ENCODE measurements at places on chromosomes 5 and 9.
A peak's percentile ranks its signal among the peaks of the same experiment; 100 is the strongest.

DNA sequence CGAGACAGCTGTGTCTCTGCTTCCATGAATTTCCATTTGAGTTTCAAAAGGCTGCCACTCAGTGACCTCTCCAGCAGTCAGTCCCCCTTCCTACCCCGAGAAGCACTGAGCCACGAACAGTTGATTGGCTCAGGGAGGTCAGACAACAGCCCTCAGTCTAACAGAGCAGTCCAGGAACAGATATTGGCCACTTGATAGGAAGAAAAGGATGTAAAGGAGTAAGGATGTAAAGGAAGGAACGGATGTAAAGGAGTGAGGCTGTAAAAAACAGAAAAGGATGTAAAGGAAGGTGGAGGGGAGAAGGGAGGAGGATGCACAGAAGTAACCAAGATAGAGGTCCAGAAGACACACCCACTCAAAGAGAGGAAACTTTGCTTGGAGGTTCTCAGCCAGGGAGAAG is 3.2 kb upstream of the NR4A3 start:
- H3K4me1 ChIP-seq = peaks cover 36% of the 10 kb centered on the region
- H3K27ac ChIP-seq = peak overlapping the region; percentile 98
- H3K36me3 ChIP-seq = no peaks in the 10 kb centered on the region
- H3K4me3 ChIP-seq = peak overlapping the region; percentile 88
- no peak for DNase-seq

DNA sequence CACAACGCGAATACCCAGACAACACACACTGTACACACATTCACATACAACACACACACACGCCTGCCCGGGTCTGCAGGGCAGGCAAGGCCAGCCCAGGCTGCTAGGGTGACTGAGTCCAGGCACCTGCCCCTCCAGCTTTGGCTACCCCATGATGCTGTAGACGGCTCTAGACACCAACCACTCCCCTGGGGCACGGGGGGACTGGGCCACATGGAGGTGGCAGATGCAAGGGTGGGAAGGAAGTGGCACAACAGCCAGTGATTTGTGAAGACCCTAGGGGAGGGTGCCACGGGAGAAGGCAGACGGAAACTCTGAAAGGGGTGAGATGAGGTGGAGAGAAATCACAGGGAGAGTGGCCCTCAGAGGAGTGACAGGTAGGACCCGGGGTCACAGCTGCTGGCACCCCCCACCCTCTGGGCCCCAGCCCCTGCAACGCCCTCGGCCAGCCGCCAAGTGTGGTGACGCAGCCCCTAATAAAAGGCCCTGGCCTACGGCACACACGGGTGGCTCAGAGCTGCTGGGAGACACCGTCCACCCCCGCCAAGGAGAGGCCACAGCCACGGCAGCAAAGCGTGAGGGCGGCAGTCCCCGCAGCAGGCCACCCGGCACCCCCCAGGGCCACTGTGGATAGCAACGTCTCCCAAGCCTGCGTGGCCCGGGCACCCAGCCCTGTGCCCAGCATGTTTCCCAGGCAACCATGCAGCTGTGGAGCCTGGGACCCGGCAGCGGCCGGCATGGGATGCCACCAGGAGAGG is 6.6 kb upstream of the CCDC187 start:
- DNase-seq = no peak
- no peak overlapping the region for H3K4me3 ChIP-seq
- no peaks in the 10 kb centered on the region for H3K36me3 ChIP-seq
- no peak overlapping the region for H3K27ac ChIP-seq

GRCh38 chr5:150224483-150225027 is 34.7 kb downstream of the SLC6A7 start:
- H3K27me3 ChIP-seq = no peaks in the 10 kb centered on the region
- no peak overlapping the region for H3K27ac ChIP-seq
- no peak for DNase-seq
- no peaks in the 10 kb centered on the region for H3K4me1 ChIP-seq
- no peaks in the 10 kb centered on the region for H3K36me3 ChIP-seq

DNA sequence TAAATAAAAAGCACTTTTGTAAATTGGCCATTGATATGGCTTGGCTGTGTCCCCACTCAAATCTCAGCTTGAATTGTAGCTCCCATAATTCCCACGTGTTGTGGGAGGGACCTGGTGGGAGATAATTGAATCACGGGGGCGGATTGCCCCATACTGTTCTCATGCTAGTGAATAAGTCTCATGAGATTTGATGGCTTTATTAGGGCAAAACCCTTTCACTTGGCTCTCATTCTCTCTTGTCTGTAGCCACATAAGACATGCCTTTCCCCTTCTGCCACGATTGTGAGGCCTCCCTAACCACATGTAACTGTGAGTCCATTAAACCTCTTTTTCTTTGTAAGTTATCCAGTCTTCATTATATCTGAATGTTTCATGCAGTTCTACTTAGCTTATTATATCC is 153.2 kb downstream of the TARS1 start:
- H3K4me3 ChIP-seq = no peak overlapping the region
- no peak overlapping the region for H3K27ac ChIP-seq
- no peaks in the 10 kb centered on the region for H3K4me1 ChIP-seq
- H3K27me3 ChIP-seq = no peaks in the 10 kb centered on the region
- DNase-seq = no peak

GRCh38 chr5:145347026-145347616 is 488.0 kb downstream of the PRELID2 start:
- no peaks in the 10 kb centered on the region for H3K4me1 ChIP-seq
- no peaks in the 10 kb centered on the region for H3K36me3 ChIP-seq
- H3K27me3 ChIP-seq = no peaks in the 10 kb centered on the region
- DNase-seq = no peak
- H3K4me3 ChIP-seq = no peak overlapping the region
- no peak overlapping the region for H3K27ac ChIP-seq

DNA sequence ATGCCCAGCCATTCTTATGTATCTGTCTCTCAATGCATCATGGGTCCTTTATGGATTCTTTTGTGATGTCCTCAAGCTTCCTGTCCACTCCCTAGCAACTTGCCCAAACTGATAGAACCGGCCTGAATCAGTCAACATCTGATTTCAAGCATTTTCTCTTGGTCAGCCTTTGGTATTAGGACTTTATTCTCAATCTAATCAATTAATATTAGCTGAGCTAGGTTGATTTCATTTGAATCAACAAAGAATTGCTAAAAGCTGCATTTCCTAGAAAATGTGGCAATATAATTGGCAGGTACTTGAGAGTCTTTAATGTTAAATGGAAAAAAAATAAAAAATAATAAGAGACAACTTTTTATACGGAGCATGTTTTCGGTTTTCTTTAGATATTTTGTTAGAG is 121.8 kb downstream of the GHR start:
- no peaks in the 10 kb centered on the region for H3K36me3 ChIP-seq
- no peak for DNase-seq
- no peak overlapping the region for H3K4me3 ChIP-seq
- no peak overlapping the region for H3K27ac ChIP-seq

GRCh38 chr9:114417511-114417910 is 29.7 kb upstream of the AKNA start:
- DNase-seq = no peak
- no peak overlapping the region for H3K27ac ChIP-seq
- H3K4me1 ChIP-seq = no peaks in the 10 kb centered on the region
- no peaks in the 10 kb centered on the region for H3K36me3 ChIP-seq
- H3K27me3 ChIP-seq = no peaks in the 10 kb centered on the region
- no peak overlapping the region for H3K4me3 ChIP-seq

DNA sequence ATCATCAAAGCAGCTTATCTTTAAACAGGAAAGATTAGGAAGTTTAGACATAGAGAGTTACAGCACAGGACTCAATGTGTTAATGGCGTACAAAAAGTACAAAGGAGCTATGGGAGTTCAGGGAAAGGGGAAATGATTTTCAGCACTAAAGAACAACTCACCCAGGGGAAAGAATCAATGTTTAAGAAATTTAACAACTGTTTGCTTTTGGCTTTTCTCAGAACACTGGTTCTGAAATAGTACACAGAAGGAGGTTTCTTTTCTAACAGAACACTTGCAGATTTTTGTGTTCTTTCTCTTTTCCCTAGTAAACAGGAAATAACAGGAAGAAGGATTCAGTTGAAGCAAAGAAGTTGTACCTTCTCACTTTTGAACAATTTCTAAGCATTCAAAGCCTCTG is 71.3 kb upstream of the GHR start:
- H3K36me3 ChIP-seq = no peaks in the 10 kb centered on the region
- no peak for DNase-seq
- no peaks in the 10 kb centered on the region for H3K27me3 ChIP-seq
- no peak overlapping the region for H3K27ac ChIP-seq

GRCh38 chr9:81826517-81826906 is 101.7 kb upstream of the SPATA31D4 start:
- DNase-seq = peak; percentile 76
- no peak overlapping the region for H3K27ac ChIP-seq
- H3K36me3 ChIP-seq = no peaks in the 10 kb centered on the region
- H3K4me1 ChIP-seq = no peaks in the 10 kb centered on the region
- peaks cover 6% of the 10 kb centered on the region for H3K27me3 ChIP-seq

DNA sequence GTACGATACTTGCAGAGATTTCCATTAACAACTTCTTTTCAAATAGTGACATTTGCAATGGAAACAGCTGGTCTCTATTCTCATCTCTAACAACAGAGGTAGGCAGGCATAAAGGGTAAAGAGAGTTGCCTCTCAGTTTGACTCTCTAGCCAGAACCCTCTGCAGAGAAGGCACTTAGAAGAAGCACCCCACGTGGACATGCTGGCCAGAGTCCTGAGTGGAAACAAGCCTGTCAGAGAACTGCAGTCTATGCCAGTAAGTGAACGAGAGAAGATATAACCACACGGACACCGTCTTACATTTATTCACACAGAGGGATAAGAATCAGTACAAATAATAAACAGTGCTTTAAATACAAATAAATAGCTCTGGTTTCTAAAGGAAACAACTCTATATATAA is 11.0 kb upstream of the LHX6 start:
- H3K27ac ChIP-seq = no peak overlapping the region
- H3K4me1 ChIP-seq = no peaks in the 10 kb centered on the region
- peak; percentile 59 for DNase-seq
- no peak overlapping the region for H3K4me3 ChIP-seq
- peaks cover 61% of the 10 kb centered on the region for H3K36me3 ChIP-seq

DNA sequence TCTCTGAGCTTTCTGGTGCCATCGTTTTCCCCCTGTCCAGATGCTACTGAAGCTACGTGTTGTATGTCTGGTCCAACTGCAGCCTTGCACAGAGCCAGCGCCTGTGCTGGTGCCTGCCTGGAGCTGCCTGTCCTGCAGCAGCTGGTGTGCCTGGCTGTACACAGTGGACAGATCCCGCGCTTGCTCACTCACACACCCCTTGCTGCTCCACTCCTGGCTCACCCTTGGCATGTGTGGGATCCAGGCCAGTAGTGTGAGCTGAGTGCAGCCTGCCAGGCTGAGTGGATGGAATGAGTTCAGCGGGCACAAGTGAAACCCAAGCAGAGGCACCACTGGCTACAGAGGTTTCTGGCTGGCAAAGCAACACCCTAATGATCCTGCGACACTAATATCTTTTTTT is 40.4 kb downstream of the FER start:
- DNase-seq = peak; percentile 65
- no peak overlapping the region for H3K4me3 ChIP-seq
- H3K4me1 ChIP-seq = no peaks in the 10 kb centered on the region

GRCh38 chr9:93898026-93898425 is 57.1 kb downstream of the BARX1 start:
- no peaks in the 10 kb centered on the region for H3K36me3 ChIP-seq
- H3K4me3 ChIP-seq = no peak overlapping the region
- DNase-seq = no peak
- H3K27me3 ChIP-seq = no peaks in the 10 kb centered on the region
- H3K4me1 ChIP-seq = no peaks in the 10 kb centered on the region
- no peak overlapping the region for H3K27ac ChIP-seq

GRCh38 chr5:18068826-18069225 is 434.6 kb downstream of the TAF11L14 start:
- H3K27ac ChIP-seq = no peak overlapping the region
- H3K4me3 ChIP-seq = no peak overlapping the region
- no peaks in the 10 kb centered on the region for H3K4me1 ChIP-seq
- H3K36me3 ChIP-seq = no peaks in the 10 kb centered on the region
- no peaks in the 10 kb centered on the region for H3K27me3 ChIP-seq

DNA sequence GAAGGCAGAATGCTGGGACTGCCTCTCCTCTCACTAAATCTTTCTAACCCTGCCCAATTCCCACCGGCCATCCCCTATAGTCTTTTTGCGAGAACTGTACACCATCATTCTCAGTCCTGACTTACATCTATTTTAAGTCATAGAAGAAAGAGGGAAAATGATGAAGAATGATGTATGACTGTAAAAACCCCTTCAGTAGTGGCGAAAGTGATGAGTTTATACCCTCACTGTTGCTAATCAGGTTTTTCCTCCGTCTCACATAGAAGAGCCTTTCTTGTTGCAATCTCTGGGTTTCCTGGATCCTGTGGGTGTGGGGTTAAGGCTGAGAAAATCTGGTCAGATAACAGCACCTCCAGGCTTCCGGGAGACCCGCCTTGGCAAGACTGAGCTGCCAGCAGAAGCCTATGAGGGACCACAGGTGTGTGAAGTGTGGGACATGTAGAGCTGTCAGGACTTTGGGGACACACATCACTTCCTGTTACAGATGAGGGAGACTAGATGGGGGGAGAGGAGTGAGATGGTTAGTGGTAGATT is 147.1 kb upstream of the SLC12A2 start:
- H3K27ac ChIP-seq = no peak overlapping the region
- no peak for DNase-seq
- H3K36me3 ChIP-seq = no peaks in the 10 kb centered on the region
- H3K4me1 ChIP-seq = no peaks in the 10 kb centered on the region
- H3K27me3 ChIP-seq = no peaks in the 10 kb centered on the region

DNA sequence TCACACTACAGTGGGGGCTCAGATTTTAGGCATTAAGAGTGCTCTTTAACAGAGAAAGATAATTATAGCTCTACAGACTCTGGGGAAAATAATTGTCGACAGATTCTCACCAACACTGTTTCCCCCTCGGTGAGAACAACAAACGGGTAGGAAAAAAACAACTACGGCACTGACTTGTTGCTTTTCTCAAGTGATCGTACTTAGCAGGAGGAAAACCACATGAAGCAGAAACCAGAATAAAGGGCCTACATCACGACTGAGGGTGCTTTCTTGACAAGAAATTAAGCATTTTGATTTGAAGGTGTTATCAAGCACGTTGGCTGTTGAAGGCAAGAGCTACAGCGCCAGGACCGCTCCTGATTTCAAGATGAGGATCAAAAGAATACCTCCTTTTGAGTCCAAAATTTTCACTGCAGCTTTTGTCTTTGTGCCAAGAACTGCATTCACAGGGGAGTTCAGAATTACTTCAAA is 27.2 kb upstream of the CER1 start:
- no peak overlapping the region for H3K27ac ChIP-seq
- peaks cover 8% of the 10 kb centered on the region for H3K4me1 ChIP-seq
- H3K27me3 ChIP-seq = no peaks in the 10 kb centered on the region
- H3K4me3 ChIP-seq = no peak overlapping the region
- DNase-seq = no peak

DNA sequence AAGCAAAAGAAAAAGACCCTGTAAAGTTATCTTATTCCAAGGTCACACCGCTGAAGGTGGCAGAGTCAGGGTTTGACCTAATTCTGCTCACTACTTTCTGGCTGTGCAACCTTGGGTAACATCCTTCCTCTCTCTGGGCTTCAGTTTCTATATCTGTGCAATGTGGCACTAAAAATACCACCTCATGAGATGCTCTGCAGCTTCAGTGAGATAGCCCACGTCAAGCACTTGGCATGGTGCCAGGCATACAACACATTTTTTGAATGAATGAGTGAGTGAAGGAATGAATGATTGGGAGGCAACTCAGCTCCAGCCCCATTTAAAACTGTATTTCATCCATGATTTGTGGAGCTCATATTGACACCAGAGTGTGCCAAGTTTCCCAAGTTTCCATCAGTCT is 62.3 kb downstream of the FOXI1 start:
- DNase-seq = no peak
- H3K4me1 ChIP-seq = no peaks in the 10 kb centered on the region
- no peaks in the 10 kb centered on the region for H3K36me3 ChIP-seq
- no peak overlapping the region for H3K27ac ChIP-seq

GRCh38 chr5:116652196-116652729 is 77.6 kb upstream of the SEMA6A start:
- H3K27ac ChIP-seq = no peak overlapping the region
- H3K27me3 ChIP-seq = no peaks in the 10 kb centered on the region
- no peaks in the 10 kb centered on the region for H3K36me3 ChIP-seq
- peaks cover 9% of the 10 kb centered on the region for H3K4me1 ChIP-seq

All from heart right ventricle (tissue), 16 donors.